ENCODE measurements at places on chromosomes 12 and 14.
A peak's percentile ranks its signal among the peaks of the same experiment; 100 is the strongest.

GRCh38 chr12:66340131-66340530, 37.8 kb downstream of the HELB start:
- DNase-seq: no peak

GRCh38 chr12:113949321-113950305, 16.5 kb downstream of the RBM19 start:
- DNase-seq: no peak

GRCh38 chr14:61753631-61754030, 8.6 kb upstream of the SNAPC1 start:
- DNase-seq: no peak

DNA sequence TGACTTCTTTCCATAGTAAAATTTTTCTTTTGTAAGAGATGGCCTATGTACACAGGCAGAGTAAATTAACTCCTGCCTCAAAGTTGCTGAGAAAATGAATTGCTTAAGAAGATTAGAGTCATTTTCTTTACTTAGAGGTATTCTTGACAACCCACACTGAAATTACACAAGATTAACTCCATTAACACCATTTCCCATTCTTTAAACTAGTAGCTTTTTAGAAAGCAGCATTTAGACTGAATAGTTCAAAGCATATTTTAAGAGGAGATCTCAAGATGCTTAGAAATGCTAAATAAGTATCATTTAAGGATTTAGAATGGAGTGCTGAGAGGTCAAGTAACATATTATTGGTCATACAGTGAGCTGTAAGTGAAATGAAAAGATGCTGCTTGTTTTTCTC, 35.5 kb downstream of the PUS7L start:
- DNase-seq: no peak

- peak; percentile 32 for DNase-seq
Measured at GRCh38 chr12:113154351-113154973, 4.9 kb downstream of the CFAP73 start.

GRCh38 chr14:29885988-29886387, 41.7 kb downstream of the PRKD1 start:
- DNase-seq: no peak

GRCh38 chr12:115916910-115917668, 360.4 kb downstream of the MED13L start:
- DNase-seq: peak; percentile 59

GRCh38 chr12:132152411-132152821, 8.2 kb downstream of the NOC4L start:
- no peak for DNase-seq

GRCh38 chr14:23154964-23155587, 28.4 kb downstream of the SLC7A8 start:
- DNase-seq: no peak

- DNase-seq: peak; percentile 77
Measured at GRCh38 chr14:106417224-106418049, 891.1 kb downstream of the TMEM121 start.

DNA sequence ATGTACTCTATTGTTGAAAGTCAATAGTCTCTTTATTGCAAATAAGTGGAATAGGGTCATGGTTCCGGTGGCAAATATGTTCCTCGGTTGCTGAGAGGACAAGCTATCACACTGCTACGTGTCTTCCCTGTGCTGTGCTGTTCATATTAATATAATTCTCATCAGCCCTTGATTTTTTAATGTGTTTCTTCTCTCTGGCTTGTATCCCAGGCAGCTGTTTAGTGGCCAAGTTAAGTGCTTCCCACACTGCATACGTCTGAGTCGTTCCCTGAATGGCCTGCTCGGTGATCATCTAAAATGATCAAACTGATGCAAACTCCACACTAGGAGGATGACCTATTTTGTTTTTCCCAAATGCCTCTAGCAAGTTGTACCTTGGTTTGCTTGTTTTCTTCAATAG, 186.4 kb downstream of the ANO6 start:
- no peak for DNase-seq

- DNase-seq: no peak
Measured at GRCh38 chr14:58587271-58587670, 50.5 kb upstream of the DACT1 start.

- DNase-seq: no peak
Measured at GRCh38 chr14:23355871-23356435, 3.3 kb upstream of the SLC22A17 start.

DNA sequence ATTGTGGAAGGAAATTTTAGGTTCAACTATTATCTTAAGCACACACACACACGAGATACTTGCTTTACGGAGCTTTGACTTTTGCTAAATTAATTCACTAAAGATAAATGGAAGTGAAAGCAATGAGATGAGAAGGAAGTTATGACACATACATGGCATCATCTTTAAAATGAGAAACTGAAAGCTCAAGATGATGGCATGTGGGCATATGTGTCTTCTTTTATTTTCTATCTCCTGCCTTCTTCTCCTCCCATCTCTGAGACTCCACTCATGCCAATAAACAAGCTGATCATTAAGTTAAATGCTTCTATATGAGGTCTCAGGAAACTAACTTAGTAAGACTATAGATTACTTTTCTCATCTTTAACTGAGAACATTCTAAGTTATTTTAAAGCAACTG, 216.7 kb downstream of the MED13L start:
- DNase-seq: no peak

GRCh38 chr12:16458521-16459078, 111.2 kb downstream of the MGST1 start:
- DNase-seq: no peak

- DNase-seq: no peak
Measured at GRCh38 chr12:125214289-125214688, 149.1 kb downstream of the AACS start.

- DNase-seq: no peak
Measured at GRCh38 chr12:76060111-76060510, 24.4 kb downstream of the NAP1L1 start.

- no peak for DNase-seq
Measured at GRCh38 chr12:132253698-132254480, 75.5 kb downstream of the GALNT9 start.

DNA sequence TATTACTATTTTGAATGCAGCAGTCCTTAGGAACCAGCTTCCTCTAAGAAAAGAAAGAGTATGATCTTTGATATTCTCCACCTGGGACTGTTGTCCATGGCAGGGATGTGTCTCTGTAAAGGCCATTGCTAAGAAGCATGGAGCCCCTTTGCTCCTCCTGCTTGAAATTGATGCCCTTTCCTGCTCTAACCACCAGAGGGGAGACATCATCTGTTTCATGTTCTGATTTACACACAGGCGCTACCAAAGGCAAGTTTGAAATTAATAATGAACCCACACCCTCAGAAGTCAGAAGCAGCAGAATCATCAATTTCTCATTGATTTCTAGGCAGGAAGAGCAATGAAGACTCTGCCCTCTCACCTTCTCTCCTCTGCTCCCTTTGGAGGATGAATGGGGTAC, 253.8 kb downstream of the RMST start:
- no peak for DNase-seq

GRCh38 chr14:93991212-93991611, 5.9 kb upstream of the CCDC197 start:
- no peak for DNase-seq

DNA sequence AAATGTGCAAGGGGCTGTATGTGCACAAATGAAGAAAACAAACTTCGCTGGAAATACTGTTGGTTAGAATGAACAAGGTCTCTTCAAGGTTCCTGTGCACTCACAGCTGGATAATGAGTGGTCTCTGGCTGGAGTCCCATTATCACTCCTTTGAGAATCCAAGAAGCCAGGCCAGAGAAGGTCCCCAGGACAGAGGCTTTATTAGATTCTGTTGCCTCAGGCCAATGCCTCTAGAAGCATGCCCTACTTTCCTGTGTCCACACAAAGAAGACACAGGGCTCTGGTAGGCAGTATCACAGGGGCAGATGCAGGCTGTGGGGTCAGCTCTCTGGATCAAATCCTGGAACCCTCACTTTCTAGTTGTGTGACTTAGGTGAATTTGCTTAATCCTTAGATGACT, 384.7 kb downstream of the GRIN2B start:
- no peak for DNase-seq

GRCh38 chr12:97306147-97306546, 156.5 kb upstream of the RMST start:
- no peak for DNase-seq

DNA sequence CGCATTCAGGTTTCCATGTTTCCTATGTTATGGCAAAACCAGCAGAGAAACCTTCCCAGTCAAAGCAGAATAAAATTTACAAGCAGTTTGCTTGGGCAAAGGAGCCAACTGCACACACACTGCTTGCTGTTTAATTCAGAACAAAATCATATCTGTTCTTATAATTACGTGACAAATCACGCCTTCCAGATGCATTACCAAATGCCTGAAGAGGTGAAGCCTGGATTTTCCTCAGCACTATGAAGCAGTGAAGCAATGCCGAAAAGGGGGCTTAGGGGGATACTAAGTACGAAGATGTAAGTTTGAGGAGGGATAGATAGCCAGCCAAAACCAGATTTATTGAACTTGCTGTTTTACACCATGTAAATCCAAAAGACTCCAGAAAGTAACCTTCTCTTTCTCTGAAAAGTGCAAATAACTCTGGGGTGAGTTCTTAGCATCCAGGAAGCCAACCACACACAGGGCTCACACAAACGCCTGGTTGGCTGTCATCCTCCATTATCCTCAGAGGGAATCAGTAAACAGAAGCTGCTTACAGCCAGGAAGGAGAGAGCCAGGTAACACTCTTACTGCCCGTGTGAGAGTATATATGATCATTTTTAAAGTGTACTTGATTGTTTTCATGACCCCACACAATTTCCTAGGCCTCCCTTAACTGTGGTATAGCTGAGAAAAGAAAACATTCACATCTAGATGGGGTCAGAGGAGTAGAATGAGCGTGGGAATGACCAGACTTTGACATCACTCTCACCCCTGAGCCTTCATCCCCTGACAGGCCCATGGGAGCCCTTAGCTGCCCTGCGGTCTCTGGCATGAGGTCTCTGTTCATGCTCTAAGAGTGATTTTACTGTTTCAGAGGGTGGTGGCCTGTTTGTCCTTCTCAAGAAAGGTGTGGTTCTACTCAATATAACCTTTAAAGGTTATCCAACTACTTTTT, 442.5 kb downstream of the EGLN3 start:
- no peak for DNase-seq

- no peak for DNase-seq
Measured at GRCh38 chr14:65301862-65302539, 110.5 kb upstream of the FUT8 start.

DNA sequence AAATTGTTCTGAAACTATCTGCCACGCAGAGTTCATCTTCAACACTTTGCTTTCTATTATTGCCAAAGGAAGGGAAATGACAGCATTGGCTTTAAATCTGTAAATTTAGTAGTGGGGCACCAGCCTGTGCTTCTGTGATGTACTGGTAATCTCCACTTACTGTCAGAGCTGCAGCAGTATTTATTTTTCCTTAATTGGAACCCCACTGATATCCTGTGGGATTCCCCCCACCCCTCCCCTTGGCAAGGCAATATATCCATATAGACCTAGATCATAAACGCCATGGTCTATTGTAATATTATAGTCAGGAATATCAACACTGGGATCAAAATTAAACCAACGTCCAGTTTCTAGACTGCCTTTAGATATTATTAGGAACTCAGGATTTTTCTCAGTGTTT, 96.7 kb downstream of the RMST start:
- DNase-seq: no peak

DNA sequence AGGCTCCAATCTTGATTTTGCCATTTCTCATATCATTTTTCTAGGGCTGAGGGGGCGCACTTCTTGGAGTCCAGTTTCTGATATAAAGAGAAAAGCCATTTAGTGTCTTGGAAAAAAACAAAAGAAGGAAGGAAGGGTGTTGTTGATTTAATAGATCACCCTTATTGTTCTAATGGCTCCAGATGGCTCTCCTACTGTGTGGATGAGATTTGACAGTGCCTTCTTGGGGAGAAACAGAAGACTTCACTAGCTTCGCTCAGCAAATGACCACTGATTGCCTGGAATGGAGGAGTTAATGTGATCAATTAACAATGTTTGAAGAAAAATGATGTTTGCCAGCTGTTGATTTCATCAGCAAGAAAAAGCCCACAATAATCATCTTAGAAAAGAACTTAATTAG, 216.2 kb downstream of the APAF1 start:
- DNase-seq: no peak

- DNase-seq: no peak
Measured at GRCh38 chr14:100893760-100894159, 9.8 kb downstream of the RTL1 start.

DNA sequence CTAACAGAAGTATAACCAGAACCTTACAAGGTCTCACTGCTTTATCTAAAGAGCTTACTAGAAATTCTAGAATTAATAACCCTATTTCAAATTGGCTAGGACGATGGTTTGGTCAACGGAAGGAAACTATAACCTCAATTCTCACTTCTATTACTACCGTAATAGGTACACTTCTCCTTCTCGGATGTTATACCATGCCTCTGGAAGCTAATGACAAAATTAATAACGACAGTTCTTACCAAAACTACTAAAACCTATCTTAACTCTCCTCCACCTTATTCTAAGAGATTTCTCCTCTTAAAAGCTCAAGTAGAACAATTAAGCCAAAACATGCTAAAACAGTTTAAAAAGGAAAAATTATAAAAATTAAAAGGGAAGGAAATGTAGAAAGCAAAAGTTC, 23.7 kb upstream of the UBC start:
- DNase-seq: no peak

DNA sequence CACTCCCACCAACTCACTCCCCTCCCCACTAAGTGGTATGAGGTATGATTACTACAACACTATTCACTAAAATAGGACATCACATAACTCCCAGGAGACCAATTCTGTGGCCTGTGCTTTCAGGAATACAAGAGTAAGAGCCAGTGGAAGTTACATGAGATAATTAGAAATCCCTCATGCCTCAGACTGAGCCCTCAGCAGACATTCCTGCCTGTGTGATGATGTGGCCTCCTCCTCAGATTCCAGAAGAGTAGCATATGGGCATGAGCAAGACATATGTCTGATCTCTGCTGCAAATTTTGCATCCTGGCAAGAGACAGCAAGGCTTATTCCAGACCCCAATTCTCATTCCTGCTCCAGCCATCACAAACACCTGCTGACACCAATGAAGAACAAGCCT, 46.0 kb upstream of the BMP4 start:
- no peak for DNase-seq

- no peak for DNase-seq
Measured at GRCh38 chr14:22803687-22803974, 11.6 kb downstream of the SLC7A7 start.

DNA sequence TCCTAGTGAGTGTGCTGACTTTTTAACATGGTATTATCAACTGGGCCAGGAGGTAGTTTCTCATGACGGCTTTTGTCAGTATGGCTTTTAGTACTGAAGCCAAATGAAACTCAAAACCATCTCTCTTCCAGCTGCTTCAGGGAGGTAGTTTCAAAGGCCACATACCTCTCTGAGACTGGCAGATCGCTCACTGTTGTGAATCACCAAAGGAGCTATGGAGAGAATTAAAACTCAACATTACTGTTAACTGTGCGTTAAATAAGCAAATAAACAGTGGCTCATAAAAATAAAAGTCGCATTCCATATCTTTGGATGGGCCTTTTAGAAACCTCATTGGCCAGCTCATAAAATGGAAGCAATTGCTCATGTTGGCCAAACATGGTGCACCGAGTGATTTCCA, 141.1 kb downstream of the HMGA2 start:
- no peak for DNase-seq
